ENCODE measurements at places on chromosomes 16 and 17.

GRCh38 chr16:68360547-68360946, 49.7 kb downstream of the PRMT7 start:
- no peak for DNase-seq

DNA sequence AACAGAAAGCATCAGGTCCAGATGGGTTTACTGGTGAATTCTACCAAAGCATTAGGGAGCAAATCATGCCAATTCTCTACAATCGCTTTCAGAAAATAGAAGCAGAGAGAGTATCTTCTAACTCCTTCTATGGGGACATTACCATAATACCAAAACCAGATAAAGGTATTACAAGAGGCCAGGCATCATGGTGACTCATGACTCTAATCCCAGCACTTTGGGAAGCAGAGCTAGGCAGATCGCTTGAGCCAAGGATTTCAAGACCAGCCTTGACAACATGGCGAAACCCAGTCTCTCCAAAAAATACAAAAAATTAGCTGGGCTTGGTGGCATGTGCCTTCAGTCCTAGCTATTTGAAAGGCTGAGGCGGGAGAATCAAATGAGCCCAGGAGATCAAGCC, 23.0 kb downstream of the HBQ1 start:
- no peak for DNase-seq

DNA sequence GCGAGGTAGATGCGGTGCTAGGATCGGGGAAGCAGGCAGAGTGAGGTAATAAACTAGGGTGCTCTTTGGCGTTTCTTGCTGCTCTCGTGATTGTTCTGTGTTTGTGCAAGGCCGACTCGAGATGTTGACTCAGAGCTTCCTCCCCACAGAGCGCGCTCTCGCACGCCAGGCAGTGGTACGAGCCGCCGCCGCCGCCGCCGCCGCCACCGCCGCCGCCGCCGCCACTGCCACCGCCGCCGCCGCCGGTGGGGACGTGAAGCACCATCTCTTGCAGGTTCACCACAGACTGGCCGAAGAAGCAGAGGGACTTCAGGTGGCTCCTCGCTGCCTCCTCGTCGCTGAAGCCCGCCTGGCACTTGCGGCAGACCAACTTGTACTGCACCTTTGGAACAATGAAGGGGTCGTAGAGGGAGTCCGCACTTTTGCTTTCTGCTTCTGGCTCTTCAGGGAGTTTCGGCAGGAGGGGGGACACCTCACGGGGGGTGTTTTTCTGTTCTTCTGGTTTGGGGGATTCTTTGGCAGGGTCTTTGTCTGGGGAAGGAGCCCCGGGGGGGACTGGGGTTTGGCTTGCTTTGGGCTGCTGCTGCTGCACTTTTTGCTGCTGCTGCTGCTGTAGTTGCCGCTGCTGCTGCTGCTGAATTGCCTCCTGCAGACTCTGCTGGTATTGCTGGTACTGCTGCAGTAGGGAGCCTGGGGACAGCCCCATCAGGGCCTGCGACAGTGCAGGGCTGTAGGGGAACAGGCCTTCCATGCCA, 260.2 kb downstream of the ZFHX3 start:
- peak; percentile 88 for DNase-seq

DNA sequence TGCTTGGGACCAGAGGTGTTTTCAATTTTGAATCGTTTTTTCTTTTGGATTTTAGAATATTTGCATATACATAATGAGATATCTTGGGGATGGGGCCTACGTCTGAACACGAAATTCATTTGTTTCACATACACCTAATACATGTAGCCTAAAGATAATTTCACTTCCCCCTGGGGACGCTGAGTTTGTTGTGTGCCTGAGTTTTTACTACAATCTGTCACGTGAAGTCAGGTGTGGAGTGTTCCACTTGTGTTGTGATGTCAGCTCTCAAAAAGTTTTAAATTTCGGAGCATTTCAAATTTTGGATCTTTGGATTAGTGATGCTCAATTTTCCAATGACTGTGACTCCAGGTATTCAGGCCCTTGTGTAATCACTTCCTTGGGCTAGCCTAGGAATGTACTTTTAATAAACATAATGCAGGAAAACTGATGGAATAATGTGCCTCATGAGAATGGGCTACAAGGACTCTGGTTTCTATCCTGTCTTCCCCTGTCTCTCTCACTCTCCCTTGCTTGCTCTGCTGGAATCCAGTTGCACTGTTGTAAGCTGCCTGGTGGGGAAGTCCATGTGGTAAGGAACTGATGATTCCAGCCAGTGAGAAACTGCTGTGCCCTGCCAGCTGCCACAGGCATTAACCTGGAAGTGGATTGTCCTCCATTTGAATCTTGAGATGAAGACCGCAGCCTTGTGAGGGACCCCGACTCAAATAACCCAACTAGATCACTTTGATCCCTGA, 403.8 kb downstream of the SHISA9 start:
- no peak for DNase-seq

DNA sequence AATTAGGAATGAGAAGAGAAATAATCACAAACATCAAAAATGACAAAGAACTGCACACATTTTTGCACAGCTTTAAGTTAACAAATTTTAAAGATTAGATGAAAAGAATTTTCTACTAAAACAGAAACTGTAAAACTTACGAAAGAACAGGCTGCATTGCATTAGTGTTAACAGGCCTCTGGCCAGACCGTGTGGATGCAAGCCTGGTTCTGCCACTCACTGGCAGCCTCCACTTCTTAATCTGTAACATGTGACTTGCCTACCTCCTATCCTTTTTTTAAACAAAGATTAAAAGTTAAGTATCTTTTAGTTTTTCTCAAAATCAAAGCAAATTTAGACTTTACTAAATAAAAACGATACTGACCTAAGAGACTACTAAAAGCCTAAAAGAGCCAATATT, 37.5 kb downstream of the CREBBP start:
- no peak for DNase-seq

GRCh38 chr17:8159032-8159400, 3.7 kb downstream of the VAMP2 start:
- no peak for DNase-seq

DNA sequence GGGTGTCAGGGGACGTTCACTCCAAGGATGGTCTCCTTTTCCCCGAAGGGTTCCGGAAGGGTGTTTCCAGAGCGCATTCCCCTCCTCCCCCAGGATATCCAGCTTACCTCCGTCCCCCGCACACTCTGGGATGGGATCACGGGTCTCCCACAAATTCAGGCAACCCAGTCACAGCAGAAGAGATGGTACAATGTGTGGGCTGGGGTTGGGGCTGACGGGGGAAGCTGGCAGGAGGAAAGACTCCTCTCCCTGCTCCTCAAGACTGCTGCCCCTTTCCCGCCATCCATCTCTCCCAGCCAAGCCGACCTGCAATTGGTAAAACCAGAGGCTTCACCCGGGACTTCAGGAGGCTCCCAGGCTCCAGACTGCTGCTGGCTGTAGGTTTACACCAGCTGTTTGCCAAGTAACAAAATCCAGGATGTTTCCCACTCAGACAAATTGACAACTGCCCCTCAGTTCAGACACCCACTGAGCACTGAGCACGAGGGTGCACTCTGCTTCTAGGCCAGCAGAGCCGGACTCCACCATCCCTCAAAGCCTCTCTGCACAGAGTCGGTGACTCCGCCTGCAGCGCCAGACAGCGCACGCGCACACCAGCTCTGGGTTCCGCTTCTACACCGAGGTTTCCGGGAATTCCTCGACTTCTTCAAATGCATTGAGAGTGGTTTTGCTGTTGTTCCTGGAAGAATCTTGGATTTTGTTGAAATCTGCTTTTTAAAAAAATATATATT, 37.7 kb downstream of the ASPA start:
- no peak for DNase-seq

DNA sequence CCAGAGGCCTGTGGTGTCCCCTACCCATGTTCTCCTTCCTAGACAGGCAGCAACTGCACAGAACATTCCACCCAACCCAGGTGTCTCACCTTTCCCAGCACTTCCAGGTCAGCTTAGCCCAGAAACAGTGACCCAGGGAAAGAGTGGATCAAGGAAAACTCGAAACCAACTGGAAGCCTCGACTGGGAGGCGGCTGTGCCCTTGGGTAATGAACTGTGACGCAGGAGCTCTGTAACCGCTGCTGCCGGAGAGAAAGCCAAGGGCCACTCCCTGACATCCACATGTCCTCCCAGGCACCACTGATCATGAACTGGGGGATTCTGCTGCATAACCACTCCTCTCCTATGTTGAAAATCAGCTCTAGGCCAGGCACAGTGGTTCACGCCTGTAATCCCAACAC, 34.4 kb downstream of the WDR59 start:
- peak; percentile 28 for DNase-seq

GRCh38 chr16:79628501-79628975, 28.0 kb upstream of the MAF start:
- no peak for DNase-seq

DNA sequence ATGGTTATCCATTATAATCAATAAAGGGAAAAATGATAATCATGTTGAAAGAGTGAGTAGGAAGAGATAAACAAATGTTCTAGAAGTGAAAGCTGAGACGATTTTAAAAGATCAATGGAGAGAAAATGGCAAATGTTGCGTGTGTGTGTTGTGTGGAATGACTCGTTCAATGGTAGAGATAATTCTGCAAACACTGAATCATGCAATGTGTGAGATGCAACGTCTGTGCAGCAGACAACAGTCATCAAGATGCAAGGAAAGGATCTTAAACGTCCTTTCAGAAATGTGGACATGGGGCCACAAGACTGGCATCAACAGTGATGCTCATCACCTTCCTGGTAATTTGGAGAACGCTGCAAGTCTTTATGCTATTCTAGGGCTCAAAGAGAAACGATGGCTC, 124.4 kb downstream of the CDYL2 start:
- no peak for DNase-seq

DNA sequence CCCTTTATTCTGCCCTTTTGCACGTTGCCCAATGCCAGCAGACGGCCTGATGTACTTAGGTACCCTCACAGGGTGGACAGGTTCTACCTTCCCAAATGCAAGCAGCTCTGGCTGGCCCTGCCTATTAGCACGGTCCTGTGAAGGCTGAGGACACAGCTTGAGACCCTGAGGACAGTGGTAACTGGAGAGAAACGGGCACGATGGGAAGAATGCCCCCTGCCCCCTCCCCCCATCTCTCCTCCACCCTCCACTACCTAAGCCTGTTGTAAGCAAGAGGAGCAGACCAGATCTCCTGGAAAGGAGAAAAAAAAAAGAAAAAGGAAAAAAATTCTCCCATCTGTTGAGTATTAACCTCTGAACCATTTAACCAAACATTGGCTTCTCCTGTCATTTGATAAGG, 34.1 kb downstream of the MEOX1 start:
- DNase-seq = no peak

DNA sequence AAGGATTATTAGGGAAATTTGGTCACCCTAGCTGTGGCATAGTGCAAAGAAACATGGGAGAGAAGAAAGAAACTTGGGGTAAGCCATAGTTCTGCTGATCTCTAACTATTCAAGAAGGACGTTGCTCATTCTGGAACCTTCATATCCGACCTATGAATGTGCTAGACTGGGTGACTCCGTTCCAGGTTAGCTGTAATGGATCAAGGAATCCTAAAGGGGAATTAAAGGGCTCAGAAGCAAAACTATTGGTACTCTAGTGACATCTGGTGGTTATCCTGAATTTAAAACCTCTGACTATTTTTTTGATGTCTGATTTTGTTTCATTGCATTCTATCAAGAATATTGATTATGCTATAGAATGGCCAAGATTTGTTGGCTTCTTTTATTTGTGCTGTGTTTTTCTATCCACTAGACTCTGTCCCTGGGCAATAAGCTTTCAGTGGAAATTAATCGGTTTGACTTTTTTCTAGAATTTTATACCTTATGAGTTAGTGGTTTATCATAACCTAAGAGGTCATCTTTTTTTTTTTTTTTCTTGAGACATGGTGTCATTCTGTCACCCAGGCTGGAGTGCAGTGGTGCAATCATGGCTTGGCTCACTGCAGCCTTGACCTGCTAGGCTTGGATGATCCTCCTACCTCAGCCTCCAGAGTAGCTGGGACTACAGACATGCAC, 19.5 kb downstream of the PCTP start:
- DNase-seq = no peak

GRCh38 chr17:66420961-66421371, 118.6 kb downstream of the PRKCA start:
- DNase-seq = no peak

DNA sequence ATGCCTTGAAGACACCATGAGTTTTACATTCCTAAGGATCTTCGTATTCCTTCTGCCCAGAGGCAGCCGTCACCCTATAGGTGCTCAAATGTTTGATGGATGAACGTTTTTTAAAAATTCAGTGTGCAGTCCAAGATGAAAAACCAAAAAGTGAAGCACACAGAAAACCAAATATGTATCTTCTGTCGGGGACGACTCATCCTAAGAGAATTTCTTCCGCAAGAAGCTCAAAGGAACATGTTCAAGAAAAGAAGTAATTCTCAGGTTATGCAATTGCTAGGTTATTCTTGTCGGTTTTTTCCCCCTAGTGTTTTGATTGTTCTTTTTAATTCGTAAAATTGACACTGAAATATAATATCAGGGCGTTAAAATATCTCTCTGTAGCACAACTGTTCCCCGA, 1.4 kb downstream of the CENPV start:
- no peak for DNase-seq

DNA sequence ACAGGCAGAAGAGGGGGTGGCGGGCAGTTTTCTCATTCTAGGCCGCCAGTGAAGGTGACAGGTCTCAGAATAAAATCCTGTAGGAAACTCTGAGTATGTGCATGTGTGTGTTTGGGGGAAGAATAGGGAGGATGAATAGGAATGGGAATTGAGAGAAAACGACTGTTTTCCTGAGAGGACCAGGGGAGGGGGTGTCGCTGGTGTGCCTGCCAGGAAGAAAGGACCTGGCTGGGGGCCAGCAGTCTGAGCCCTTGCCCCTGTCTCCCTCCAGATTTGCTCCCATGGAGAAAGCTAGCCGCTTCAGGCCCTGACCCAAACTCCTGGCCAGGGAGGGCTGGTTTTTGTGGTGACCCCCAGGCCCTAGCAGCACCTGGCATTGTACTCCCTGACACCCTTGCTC, 14.4 kb downstream of the C17orf50 start:
- peak; percentile 33 for DNase-seq

DNA sequence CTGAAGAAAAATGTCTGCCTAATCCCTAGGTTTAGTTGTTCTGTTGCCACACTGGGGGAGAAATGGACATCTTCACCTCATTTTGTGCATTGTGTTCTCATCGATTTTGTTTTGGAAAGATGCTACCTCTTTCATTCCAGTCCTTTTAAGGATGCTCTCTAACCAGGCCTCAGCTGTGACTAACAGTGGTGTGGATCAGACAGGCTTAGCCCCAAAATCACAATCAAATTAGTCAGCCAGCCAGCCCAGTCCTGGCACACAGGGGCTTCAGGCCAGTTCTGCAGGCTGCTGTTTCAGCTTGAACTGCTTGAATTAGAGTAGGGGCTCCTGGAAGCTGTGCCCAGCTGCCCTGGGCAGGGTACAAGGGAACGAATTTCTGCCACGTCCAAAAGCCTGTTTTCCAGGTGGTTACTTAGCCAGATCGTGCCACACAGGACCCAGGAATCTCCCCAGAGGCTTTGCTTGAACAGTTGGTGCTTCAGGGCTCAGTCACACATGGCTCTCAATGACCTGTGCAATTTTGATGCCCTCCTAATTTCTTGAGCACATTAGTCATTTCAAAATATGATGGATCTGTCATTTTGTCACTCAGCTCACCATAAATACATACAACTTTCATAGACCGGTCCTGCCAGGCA, 60.7 kb downstream of the CLEC16A start:
- peak; percentile 73 for DNase-seq

- no peak for DNase-seq
Observed at GRCh38 chr17:16361874-16362273, 8.6 kb upstream of the CENPV start.

GRCh38 chr17:2412561-2413021, 11.7 kb upstream of the MNT start:
- no peak for DNase-seq

GRCh38 chr16:89444151-89444723, 46.1 kb downstream of the ANKRD11 start:
- DNase-seq = no peak

- DNase-seq = no peak
Observed at GRCh38 chr16:88377961-88378360, 4.8 kb upstream of the ZNF469 start.
